ENCODE measurements at places on chromosomes 11 and 22. TPM values are rescaled to one million over a fixed set of nuclear protein-coding genes. Genes with fewer than 3 reads are reported as not detected.

Gene YPEL4
- not detected for polyA plus RNA-seq

Gene RSF1
- 20.9 TPM for polyA plus RNA-seq

Gene XBP1
- 65.2 TPM for polyA plus RNA-seq

Gene LRRC74B
- polyA plus RNA-seq, result not detected

Gene B4GALNT4
- polyA plus RNA-seq, result 8.1 TPM

Gene SCGB1C1
- not detected for polyA plus RNA-seq

Gene GVQW3
- polyA plus RNA-seq, result 0.80 TPM

Gene GLYATL2
- not detected for polyA plus RNA-seq

Gene TNNI2
- 7.5 TPM for polyA plus RNA-seq

Gene HNRNPUL2
- 20.3 TPM for polyA plus RNA-seq

Gene RIMBP3C
- polyA plus RNA-seq, result not detected

Gene BDNF
- polyA plus RNA-seq, result 0.35 TPM

Gene PIWIL4
- polyA plus RNA-seq, result 0.37 TPM

Gene C22orf23
- not detected for polyA plus RNA-seq

Gene OR51E1
- not detected for polyA plus RNA-seq

Gene OR52I1
- not detected for polyA plus RNA-seq

Gene NCF4
- polyA plus RNA-seq, result not detected

Gene TFIP11
- polyA plus RNA-seq, result 25.7 TPM

Gene MIAT
- polyA plus RNA-seq, result 0.04 TPM

Gene PRR33
- polyA plus RNA-seq, result not detected

Gene JHY
- polyA plus RNA-seq, result 3.6 TPM

Gene DNAJC4
- 24.7 TPM for polyA plus RNA-seq

Gene MMP3
- 35.1 TPM for polyA plus RNA-seq

Gene C11orf65
- polyA plus RNA-seq, result 0.34 TPM

Gene C11orf21
- not detected for polyA plus RNA-seq
